MCF 10A (cell line): ENCODE measurements at places on chromosomes 3 and 15. TPM values are rescaled to one million over a fixed set of nuclear protein-coding genes. Genes with fewer than 3 reads are reported as not detected.

Gene PIGZ
- total RNA-seq, result 5.2 and 7.1 TPM in 2 replicates

Gene STIMATE
- 12.0 and 12.9 TPM in 2 replicates for total RNA-seq

Gene PLA2G4E
- 0.07 and 0.12 TPM in 2 replicates for total RNA-seq

Gene STRIT1
- total RNA-seq, result not detected in 2 replicates

Gene CPN2
- not detected in 2 replicates for total RNA-seq

DNA sequence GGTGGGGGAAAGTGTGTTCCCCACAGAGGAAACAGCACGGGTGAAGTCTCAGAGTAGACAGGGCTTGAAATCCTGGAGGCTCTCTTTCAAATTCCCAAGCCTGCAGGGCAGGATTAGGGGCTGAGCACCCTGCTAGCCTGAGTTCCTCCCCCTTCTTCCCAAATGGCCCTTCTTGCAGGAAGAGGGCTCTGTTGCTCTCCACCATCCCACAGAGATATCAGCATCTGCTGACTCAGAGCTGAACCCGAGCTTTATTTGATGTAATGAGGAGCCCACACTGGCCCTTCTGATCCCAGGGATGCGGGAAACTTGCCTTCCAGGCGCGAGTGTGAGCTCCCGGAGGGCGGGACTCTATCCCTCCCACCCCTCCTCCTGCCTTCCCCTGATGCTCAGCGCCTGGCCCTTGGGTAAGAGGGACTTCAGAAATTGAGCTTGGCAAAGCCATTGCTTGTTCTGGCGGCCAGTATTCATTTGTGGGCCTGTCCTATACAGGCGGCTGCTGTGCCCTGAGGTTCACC lies 1.4 kb upstream of the STRA6 start:
- H3K4me1 ChIP-seq, result peaks cover 29% of the 10 kb centered on the region
- H3K36me3 ChIP-seq, result peaks cover 5% of the 10 kb centered on the region
- peak; percentile 61 for DNase-seq
- no peak overlapping the region for H3K4me3 ChIP-seq
- H3K27me3 ChIP-seq, result no peaks in the 10 kb centered on the region

- H3K4me1 ChIP-seq, result peaks cover 19% of the 10 kb centered on the region
- H3K27me3 ChIP-seq, result no peaks in the 10 kb centered on the region
- H3K36me3 ChIP-seq, result peaks cover 36% of the 10 kb centered on the region
These were observed at the start of gene CIB1 for GRCh38 chr15:90233387-90234095. Gene CIB1, minus strand, starts transcription at chr15:90233941. Its CDS starts 56 bp downstream, at chr15:90233885.

- no peaks in the 10 kb centered on the region for H3K36me3 ChIP-seq
- H3K27me3 ChIP-seq, result peaks cover 62% of the 10 kb centered on the region
- no peak overlapping the region for H3K27ac ChIP-seq
These were observed 36.8 kb upstream of the POLG start for GRCh38 chr15:89371228-89372044.

DNA sequence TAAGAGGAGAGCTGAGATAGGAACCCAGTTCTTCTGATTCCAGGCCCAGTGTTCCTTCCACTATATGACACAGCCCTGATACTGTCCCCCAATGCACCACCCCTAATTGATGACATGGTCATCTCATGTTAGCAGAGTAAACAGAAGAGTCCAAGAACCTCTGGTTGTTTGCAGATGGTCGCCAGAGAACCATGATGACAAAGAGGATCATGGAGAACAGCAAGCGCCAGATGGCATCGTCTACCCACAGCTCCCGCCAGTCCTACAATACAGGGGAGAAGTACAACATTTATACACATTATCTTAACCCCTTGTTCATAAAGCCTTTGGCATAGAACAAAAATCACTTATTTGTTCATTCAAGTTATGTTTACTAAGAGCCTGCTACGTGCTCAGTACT lies 18.5 kb upstream of the VPS39 start:
- no peak overlapping the region for H3K27ac ChIP-seq
- H3K36me3 ChIP-seq, result peaks cover 85% of the 10 kb centered on the region
- no peaks in the 10 kb centered on the region for H3K4me1 ChIP-seq
- no peak for DNase-seq
- no peak overlapping the region for H3K4me3 ChIP-seq

- no peak for DNase-seq
- H3K27me3 ChIP-seq, result peaks cover 35% of the 10 kb centered on the region
- H3K4me1 ChIP-seq, result no peaks in the 10 kb centered on the region
- H3K27ac ChIP-seq, result no peak overlapping the region
- H3K4me3 ChIP-seq, result no peak overlapping the region
These were observed 254.2 kb upstream of the CRBN start for GRCh38 chr3:3433711-3434110.

DNA sequence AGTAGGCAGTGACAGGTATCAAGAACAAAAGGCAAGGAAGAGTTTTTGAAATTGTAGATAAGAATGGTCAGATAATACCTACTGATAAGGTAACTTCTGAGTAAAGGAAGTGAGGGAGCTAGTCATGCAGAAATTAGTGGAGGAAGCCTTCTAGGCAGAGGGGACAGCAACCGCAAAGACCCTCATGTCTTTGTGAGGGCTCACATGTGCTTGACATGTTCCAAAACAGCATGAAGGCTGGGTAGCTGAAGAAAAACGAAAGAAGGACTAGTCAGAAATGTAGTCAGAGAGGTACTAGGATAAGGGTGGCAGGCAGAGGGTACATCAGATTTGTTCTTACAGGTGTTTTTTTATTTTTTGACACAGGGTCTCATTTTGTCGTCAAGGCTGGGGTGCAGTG lies 5.3 kb downstream of the SIN3A start:
- no peak for DNase-seq
- no peak overlapping the region for H3K27ac ChIP-seq
- H3K4me3 ChIP-seq, result no peak overlapping the region
- no peaks in the 10 kb centered on the region for H3K27me3 ChIP-seq

- no peak for DNase-seq
- no peak overlapping the region for H3K4me3 ChIP-seq
- no peaks in the 10 kb centered on the region for H3K36me3 ChIP-seq
- no peak overlapping the region for H3K27ac ChIP-seq
- H3K4me1 ChIP-seq, result no peaks in the 10 kb centered on the region
These were observed 8.6 kb upstream of the GASK1A start for GRCh38 chr3:42970557-42970956.

- H3K4me1 ChIP-seq, result no peaks in the 10 kb centered on the region
- H3K27me3 ChIP-seq, result peaks cover 57% of the 10 kb centered on the region
- no peak overlapping the region for H3K27ac ChIP-seq
- no peaks in the 10 kb centered on the region for H3K36me3 ChIP-seq
- no peak overlapping the region for H3K4me3 ChIP-seq
- no peak for DNase-seq
These were observed 118.8 kb upstream of the ADPGK start for GRCh38 chr15:72902245-72902918.

DNA sequence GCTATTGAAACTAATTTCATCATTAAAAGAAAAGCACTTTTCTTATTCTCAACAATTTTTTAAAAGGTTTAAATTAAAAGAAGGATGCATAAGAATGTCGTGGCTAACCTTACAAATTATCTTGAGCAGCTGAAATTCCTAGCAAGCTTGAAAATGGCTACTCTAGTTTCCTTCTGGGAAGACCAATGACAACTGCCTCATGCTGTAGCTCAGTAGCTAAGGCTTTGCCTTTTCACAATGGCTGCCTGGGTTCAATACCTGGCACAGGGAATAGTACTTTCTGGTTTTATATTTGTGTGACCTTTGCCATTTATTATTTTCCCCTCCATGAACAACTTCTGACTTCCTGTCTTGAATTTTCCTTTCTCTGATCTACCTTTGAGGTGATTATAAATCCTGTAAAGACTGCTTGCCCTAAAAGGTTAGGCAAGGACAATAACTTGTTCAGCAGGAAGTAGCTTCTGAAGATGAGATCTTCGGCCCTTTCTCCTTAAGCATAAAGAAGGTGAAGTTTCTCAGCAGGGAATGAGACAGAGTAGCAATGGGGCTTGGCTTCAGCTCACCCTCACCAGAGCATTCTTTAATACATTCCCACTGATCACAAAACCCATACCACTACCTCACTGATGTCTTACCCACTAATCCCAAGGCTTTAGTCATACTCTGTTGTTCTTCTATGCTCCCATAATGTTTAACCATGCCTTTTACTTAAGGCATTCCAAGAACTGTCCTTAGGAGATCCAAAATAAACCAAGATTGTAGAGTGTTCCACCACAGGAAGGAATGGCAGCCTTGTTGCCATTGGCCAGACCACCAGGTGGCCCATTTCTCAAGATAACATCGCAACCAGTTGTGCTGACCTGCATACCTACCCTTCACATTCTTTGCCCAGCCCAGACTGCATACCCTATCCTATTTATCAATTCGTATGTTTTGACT lies 276.8 kb downstream of the ULK4 start:
- H3K4me1 ChIP-seq, result peaks cover 39% of the 10 kb centered on the region
- DNase-seq, result no peak
- no peak overlapping the region for H3K4me3 ChIP-seq
- H3K36me3 ChIP-seq, result no peaks in the 10 kb centered on the region

GRCh38 chr15:84645496-84645895 lies 8.6 kb downstream of the WDR73 start:
- no peaks in the 10 kb centered on the region for H3K27me3 ChIP-seq
- DNase-seq, result no peak
- H3K4me3 ChIP-seq, result no peak overlapping the region
- H3K27ac ChIP-seq, result no peak overlapping the region
- H3K36me3 ChIP-seq, result peaks cover 95% of the 10 kb centered on the region
- peaks cover 7% of the 10 kb centered on the region for H3K4me1 ChIP-seq

- H3K36me3 ChIP-seq, result no peaks in the 10 kb centered on the region
- H3K4me3 ChIP-seq, result no peak overlapping the region
- H3K27ac ChIP-seq, result no peak overlapping the region
These were observed 35.3 kb downstream of the KCNH8 start for GRCh38 chr3:19183584-19183983.

DNA sequence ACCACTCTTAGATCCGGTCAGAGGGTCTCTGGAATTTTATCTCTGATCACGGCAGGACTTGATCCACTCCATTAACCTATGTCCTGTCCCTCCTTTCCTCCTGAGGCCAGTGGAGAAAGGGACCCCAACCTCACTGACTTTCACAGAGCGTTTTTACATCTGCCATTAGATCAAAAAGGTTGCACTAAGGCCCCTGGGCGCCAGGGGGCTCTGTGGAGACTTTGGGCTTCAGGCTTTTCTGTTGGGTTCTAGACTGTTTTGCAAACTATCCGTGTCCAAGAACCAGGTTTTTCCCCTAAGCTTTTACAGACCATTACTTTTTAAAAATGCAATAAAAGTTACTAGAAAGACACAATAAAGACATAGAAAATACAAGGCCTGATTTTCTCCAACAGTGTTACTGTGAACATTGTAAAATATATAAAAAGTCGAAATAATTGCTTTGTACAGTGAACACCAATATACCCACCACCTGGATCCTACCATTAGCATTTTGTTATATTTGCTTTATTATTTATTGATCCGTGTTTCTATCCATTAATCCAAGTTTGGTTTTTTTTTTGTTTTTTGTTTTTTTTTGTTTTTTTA lies 159.7 kb downstream of the POLR2M start:
- no peaks in the 10 kb centered on the region for H3K36me3 ChIP-seq
- H3K4me1 ChIP-seq, result peaks cover 7% of the 10 kb centered on the region
- peak; percentile 74 for DNase-seq
- H3K27ac ChIP-seq, result no peak overlapping the region
- H3K4me3 ChIP-seq, result no peak overlapping the region

DNA sequence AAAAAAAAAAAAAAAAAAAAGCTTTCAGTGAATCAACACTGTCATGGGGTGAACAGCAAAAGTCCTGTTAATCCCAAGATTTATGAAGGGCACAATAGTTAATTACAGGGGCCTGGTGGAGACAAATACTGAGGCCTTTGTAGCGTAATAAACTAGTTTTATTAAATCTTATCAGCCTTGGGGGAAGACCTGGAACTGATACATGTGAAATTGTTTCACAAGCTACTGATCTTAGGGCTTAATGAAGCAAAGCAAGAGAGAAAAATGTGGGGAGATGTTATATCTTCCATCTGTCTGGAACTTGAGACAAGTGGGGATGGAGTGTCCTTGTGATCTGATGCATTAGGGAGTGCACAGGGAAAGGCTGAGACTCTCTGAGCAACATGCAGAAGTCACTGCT lies 47.9 kb upstream of the OSBPL11 start:
- peaks cover 21% of the 10 kb centered on the region for H3K4me1 ChIP-seq
- no peak overlapping the region for H3K4me3 ChIP-seq
- no peak overlapping the region for H3K27ac ChIP-seq
- no peaks in the 10 kb centered on the region for H3K36me3 ChIP-seq
- no peak for DNase-seq

GRCh38 chr3:127628788-127629466 lies at the start of gene PODXL2:
Gene PODXL2, plus strand, starts transcription at chr3:127629185. Its CDS starts 35 bp downstream, at chr3:127629220.
- no peaks in the 10 kb centered on the region for H3K36me3 ChIP-seq
- DNase-seq, result peak; percentile 26
- H3K4me1 ChIP-seq, result peaks cover 8% of the 10 kb centered on the region
- H3K27me3 ChIP-seq, result peaks cover 16% of the 10 kb centered on the region
- H3K27ac ChIP-seq, result no peak within 1 kb of the TSS

DNA sequence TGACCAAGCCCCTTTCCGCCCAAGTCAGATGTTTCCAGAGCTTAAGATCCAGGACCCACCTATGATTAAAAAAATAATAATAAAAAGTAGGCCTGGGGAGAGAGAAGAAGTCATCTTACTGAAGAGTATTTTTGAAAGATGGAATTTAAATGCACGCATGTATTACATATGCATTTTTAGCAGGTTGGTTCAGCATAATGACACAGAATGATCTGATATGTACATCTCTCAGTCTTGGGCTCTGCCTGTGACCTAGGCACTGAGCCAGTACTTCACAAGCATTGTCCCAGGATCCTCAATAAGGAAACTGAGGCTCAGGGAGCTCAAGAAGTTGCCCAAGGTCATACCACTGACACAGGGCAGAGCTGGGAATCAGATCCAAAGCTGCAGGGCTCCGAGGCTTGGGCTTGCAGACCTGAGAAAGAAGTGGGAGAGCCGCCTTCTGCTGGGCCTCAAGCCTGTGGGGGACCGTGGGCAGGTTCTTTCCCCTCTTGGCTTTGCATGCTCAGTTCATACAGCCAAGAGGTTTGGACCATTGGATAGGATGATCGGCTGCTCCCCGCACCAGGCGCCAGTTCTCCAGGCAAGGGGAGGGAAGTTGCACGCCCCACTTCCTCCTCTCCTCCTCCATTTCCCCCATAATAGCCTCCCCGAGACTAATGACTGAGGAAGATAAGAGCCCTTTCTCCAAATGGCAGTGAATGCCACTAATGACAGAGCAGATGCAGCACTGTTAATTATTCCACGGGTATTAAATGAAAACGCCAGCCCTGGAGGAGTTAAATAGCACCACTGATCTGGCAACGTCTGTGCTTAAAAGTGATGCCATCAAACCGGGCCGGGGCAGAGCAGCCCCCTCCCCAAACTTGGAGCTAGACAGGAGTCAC lies 6.9 kb downstream of the SLC6A1 start:
- H3K27ac ChIP-seq, result no peak overlapping the region
- no peak overlapping the region for H3K4me3 ChIP-seq
- DNase-seq, result no peak
- peaks cover 18% of the 10 kb centered on the region for H3K27me3 ChIP-seq
- H3K36me3 ChIP-seq, result no peaks in the 10 kb centered on the region

- peaks cover 18% of the 10 kb centered on the region for H3K4me1 ChIP-seq
- peak; percentile 14 for DNase-seq
- H3K36me3 ChIP-seq, result no peaks in the 10 kb centered on the region
- no peak overlapping the region for H3K4me3 ChIP-seq
- H3K27ac ChIP-seq, result no peak overlapping the region
These were observed 12.1 kb upstream of the RYR3 start for GRCh38 chr15:33298631-33299030.
